ENCODE measurements at places on chromosomes 2 and 18. TPM values are rescaled to one million over a fixed set of nuclear protein-coding genes. Genes with fewer than 3 reads are reported as not detected.

GRCh38 chr2:2875831-2876230 is 501.8 kb downstream of the EIPR1 start:
- DNase-seq: no peak

DNA sequence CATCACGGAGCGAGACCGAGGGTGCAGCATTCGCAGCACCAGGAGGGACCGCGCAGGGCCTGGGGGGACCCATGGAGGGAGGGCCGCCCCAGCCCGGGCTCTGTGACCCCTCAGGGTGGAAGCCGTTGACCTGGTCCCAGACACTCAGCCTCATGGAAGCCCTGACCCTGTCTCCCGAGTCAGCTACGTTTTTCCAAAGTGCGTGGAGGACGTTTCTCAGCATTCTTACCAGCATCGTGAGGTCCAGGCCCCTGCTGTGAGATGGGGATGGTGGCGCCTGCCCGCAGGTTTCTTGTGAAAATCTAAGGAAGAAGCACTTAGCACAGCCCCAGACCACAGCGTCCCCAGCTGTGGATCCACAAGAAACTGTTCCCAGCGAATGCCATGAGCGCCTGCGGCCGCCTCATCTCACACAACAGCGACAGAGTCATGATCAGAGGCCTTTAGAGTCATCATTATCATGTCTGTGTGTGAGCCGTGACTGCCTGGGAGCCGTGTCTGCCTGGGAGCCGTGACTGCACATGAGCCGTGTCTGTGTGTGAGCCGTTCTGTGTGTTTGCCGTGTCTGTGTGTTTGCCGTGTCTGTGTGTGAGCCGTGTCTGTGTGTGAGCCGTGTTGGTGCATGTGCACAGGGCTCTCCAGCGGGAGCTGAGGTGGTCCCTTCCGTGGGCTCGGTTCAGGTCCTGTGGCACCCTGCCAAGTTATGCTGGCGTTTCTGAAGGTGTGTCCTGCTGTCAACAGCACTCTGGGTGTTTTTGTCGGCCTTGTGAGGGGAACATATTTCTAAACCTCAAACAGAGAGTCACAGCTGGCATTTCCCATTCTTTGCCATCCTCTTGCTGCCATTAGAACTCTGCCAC is 49.2 kb upstream of the KCNG2 start:
- DNase-seq: no peak

DNA sequence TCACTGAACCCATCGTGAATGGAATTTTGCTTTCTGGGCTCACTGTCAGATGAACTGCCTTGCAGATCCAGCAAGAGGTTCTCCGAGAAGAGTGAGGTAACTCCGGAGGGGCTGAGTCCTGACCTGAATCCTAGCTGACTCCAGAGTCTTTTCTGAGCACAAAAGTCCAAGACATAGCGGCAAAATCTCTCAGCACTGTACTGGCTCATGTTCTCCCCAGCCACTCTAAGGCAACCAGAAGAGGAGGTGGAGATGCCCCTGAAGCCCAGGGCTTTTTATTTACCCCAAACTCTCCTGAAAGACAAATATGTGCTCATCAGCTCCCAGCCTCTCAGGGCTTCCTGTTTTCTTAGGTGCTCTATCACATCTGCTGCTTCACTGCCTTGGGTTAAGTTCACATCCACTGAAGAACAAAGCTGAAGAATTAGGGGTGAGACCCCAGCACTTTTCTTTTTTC is 221.8 kb downstream of the MREG start:
- DNase-seq: no peak

DNA sequence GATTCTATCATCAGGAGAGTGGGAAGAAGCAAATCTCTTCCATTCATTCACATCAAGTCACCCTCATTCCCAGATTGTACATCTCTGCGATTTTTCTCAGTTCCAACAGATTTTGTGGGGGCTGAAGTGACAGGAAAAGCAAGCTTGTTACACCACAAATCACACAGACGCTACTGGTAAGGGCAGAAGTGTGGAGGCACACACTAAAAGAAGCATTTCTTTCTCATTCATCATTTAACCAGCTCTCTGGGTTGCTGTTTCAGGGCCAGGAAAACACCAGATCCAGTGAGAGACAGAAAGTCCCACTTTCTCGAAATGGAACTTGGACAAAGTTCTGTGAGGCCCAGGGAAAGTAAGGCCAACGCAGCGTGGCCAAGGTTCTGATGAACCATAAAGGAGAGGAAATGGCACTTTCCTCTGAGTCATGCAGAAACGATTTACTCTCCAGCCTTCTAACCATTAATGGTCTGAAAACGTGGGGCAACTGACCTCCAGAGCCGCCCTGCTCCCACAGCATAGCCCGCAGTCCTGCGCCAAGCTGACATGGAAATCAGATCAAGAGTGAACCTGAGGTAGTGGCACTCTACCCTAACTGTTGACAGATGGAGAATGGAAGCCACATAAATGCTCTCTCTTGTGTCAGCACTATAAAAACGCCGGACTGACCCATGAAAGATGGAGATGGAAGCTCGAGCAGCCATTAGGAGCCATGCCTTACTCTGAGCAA is 191.0 kb downstream of the C1D start:
- no peak for DNase-seq

DNA sequence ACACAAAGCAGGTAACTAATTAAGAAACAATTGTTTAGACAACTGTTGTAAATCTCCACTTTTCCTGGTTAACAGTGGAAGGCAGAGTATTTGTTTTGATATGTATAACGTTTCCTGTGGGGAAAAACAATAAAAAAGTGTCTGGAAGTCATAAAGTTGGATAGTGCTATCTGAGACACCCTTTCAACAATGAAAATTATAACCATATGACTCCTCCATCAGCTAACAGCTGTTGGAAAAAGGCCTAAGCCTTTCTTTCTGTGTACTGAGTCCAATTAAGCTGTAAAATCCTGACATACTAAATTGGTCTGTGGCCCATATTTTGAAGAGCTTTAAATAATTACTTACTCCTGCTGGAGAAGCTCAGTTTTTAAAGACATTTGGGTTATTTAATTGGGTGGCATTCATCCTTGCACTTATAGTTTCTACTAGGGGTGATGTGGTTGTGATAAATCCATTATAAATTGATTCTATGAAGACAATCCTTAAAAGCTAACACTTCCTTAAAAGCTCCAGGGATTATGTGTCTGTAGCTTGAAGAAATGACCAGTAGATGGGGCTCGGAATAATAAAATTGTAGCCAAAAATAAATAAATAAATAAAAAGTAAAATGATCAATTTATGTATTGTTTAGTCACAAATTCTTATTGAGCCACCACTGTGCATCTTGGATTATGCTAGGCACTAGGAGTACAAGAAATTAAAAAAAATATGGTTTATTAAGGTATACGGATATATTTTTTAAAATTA is 698.1 kb upstream of the NXPH2 start:
- no peak for DNase-seq

DNA sequence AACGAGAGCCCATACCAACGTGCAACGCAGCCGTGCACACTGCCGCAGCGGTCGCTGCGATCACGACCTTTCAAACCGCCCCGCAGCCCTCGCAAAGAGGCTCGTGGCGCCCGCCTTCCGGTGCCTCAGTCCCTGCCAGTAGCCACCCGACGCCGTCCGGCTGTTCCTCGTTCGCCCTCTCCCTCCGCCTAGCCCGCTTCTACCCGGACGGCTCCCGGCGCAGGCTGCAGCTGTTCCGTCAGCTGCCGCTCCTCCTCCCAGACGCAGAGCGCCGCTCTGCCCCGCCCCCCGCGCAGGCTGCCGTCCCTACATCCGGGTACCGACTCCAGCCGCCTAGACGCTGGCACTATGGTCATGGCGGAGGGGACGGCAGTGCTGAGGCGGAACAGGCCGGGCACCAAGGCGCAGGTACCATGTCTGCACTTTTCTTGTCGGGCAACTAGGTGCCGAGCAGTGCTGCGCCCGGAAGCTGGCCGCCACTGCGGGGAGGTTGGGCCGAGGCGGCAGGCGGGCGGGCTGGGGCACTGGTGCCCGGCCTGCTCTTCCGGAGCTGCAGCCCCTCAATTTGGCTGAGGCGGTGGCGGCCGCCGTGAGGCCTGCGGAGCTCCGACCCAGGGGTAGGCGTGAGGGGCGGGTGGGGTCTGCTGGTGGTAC is at the start of gene MOB4:
MOB4 (plus strand) TSS at position 328 of the 654 bp plus-strand sequence; CDS start at position 349, 21 bp downstream.
- DNase-seq: peak; percentile 47

- DNase-seq: no peak
Measured at GRCh38 chr2:10835052-10835970, 22.7 kb upstream of the PDIA6 start.

- DNase-seq: no peak
Measured at GRCh38 chr2:15593327-15593705, 1.6 kb downstream of the DDX1 start.

- no peak for DNase-seq
Measured at GRCh38 chr2:100396483-100396882, 21.0 kb downstream of the CHST10 start.

GRCh38 chr2:224561234-224562005 is 23.7 kb downstream of the CUL3 start:
- no peak for DNase-seq

DNA sequence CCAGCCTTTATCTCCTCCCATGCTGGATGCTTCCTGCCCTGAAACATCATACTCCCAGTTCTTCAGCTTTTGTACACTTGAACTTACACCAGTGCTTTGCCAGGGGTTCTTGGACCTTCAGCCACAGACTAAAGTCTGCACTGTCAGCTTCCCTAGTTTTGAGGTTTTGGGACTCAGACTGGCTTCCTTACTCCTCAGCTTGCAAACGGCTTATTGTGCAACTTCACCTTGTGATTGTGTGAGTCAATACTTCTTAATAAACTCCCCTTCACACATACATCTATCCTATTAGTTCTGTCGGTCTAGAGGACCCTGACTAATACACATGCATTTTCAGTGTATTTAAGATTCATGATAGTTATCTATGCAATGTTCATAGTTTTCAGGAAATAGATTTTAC is 35.8 kb upstream of the ZNF804A start:
- no peak for DNase-seq

- DNase-seq: no peak
Measured at GRCh38 chr2:182821182-182821581, 45.3 kb downstream of the FRZB start.

TRIM43 gene
- total RNA-seq: not detected

FBXO48 gene
- total RNA-seq: 0.74 TPM

ATP5F1A gene
- total RNA-seq: 298 TPM

SH3RF3 gene
- 4.9 TPM for total RNA-seq

RTP5 gene
- total RNA-seq: not detected

PMAIP1 gene
- 7.7 TPM for total RNA-seq

IL36B gene
- not detected for total RNA-seq

CNGA3 gene
- not detected for total RNA-seq

Data from Panc1 (cell line).